ENCODE measurements at places on chromosomes 6 and 20.

- no peak for DNase-seq
Observed at GRCh38 chr6:107629548-107630129, 139.7 kb downstream of the SOBP start.

GRCh38 chr6:37525460-37526357, 26.0 kb upstream of the CCDC167 start:
- no peak for DNase-seq

- DNase-seq: no peak
Observed at GRCh38 chr6:57313711-57314471, 3.5 kb upstream of the PRIM2 start.

GRCh38 chr6:169622618-169623017, 79.2 kb downstream of the WDR27 start:
- no peak for DNase-seq

- DNase-seq: no peak
Observed at GRCh38 chr6:12749531-12750379, 33.2 kb downstream of the PHACTR1 start.

GRCh38 chr20:56429502-56429901, 17.4 kb downstream of the CASS4 start:
- no peak for DNase-seq

DNA sequence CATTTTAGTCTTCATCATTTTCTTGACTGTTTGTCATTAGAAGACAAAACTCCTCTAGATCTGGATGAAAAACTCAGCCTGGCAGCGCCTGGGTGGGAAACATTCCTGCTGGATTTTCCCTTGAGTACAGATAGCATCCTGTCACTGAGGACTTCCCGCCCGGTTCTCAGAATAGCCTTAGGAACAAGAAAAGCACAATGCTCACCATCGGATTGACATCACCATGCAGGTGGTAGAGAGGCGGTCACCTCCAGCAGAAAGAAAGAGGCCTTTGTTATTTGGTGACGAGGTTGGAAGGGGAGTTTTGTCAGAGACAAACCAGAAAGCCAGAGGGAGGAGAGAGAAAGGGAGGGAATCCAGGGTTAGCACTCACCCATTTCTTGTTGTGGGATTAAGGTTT, 39.8 kb downstream of the KIF25 start:
- no peak for DNase-seq

Measured in GM12865 (cell line).